Activated CD8-positive, alpha-beta memory T cell treated with anti-CD3 and anti-CD28 coated beads, Interleukin-2, amount 10 ng/mL, durations not matched to agents 7 days and 5 days (primary cell): ENCODE measurements at places on chromosomes 13 and 19. TPM values are rescaled to one million over a fixed set of nuclear protein-coding genes. Genes with fewer than 3 reads are reported as not detected.

- no peak for DNase-seq
Observed at GRCh38 chr13:51767100-51767499, 36.9 kb downstream of the DHRS12 start.

GRCh38 chr19:51652266-51652665 is 5.6 kb upstream of the SIGLEC14 start:
- DNase-seq = no peak

GRCh38 chr13:30235216-30235615 is 72.1 kb downstream of the KATNAL1 start:
- no peak for DNase-seq

DNA sequence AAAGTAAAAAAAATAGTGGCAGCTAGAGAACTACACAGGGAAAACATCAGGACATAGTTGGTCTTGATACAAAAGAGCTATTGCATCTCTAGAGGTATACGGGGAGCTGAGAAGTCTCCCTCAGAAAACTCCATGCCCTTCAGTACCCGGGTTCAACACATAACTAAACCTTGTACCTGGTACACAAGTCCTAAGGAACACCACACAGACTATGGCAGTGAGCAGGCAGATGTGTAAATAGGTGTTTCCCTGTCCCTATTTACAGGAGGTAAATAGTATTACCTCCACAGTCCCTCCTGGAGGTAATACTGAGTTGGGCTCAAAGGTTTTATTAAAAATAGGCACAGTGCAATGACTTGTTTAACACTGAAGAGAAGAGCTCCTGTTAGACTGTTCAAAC is 5.9 kb downstream of the FGF14 start:
- DNase-seq = no peak

DNA sequence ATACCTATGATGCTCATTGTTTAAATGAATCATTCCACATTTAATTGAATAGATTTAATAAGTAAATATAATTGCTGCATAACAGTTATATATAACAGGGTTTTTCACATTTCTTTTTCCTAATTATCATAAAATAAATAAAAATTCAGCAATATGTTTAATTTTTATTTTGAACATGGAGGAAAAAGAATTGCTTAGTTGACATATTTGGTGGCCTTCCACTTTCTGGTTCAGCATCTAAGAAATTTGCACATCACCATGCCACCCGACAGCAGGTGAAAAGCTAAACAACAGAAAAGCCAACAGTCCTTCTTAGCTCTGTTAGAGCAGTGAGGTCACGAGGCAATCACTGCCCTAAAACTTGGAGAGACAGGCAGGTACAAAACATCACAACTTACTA is 790.2 kb downstream of the GPC5 start:
- DNase-seq = no peak

Gene PLIN4
- not detected for total RNA-seq

Gene ICAM5
- total RNA-seq = 0.84 TPM

- DNase-seq = no peak
Observed at GRCh38 chr13:67554286-67554685, 324.1 kb upstream of the PCDH9 start.

GRCh38 chr13:32415019-32415418 is 12.9 kb downstream of the N4BP2L1 start:
- DNase-seq = peak; percentile 54

- DNase-seq = no peak
Observed at GRCh38 chr19:33382982-33383381, 9.5 kb downstream of the CEBPG start.

DNA sequence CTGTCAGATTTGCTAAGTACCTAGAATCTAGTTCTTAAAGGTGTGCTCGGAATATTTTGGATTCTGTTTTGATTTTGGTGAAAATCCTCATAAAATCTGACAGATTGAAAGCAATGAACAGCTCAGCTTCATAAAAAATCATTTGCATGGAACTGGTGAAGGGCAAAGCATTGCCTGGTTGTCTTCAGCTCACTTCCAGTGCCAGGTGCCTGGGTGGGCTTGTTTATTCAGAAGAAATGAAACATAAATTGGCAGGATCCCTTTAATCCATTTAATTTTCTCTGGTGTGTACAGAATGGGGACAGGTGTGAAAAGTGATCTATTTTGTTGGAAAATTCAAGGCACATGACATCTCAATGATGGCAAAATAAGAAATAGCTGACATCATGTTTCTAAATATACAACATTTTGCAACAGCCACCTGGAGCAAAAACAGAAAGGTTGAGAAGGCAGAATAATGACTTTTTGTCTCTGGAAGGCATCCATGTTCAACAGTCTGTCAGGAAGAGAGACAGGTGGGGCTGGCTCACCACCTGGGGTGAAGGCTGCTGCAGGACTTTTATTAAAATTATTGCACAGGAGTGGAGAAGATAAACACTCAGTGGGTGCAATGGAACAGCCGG is 52.2 kb downstream of the RFC3 start:
- no peak for DNase-seq

- DNase-seq = no peak
Observed at GRCh38 chr13:43263047-43263446, 239.7 kb downstream of the DNAJC15 start.

Gene PCSK4
- 1.5 TPM for total RNA-seq

Gene MEDAG
- 0.38 TPM for total RNA-seq

GRCh38 chr13:93794197-93794885 is 567.7 kb downstream of the GPC6 start:
- peak; percentile 71 for DNase-seq
